ENCODE measurements at places on chromosomes 7 and 10. TPM values are rescaled to one million over a fixed set of nuclear protein-coding genes. Genes with fewer than 3 reads are reported as not detected.
A peak's percentile ranks its signal among the peaks of the same experiment; 100 is the strongest.

- no peak for DNase-seq
These were observed 261.0 kb downstream of the HDAC9 start for GRCh38 chr7:18756378-18757050.

DNA sequence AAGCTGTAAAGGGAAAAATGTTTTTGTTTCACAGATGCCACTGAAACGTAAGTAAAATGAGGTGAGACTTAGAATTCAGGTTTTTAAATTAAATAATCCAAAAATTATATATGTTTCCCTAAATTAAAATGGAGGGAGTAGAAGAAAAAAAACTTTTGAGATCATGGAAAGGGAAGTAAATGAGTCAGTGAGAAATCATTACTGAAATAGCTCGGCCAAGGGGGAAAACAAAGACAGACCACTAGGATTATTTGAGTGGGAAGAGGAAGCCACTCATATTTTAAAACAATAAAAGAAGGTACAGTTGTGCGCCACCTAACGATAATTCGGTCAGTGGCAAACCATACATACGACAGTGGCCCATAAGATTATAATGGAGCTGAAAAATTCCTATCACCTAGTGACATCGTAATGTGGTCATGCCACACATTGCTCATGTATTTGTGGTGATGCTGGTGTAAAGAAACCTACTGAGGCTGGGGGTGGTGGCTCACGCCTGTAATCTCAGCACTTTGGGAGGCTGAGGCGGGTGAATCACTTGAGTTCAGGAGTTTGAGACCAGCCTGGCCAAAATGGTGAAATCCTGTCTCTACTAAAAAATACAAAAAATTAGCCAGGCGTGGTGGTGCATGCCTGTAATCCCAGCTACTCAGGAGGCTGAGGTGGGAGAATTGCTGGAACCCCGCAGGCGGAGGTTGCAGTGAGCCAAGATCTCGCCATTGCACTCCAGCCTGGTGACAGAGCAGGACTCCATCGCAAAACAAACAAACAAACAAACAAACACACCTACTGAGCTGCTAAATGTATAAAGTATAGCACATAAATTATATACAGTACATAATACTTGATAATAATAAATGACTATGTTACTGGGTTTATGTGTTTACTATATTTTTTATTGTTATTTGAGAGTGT lies 64.7 kb downstream of the MKX start:
- DNase-seq = no peak

GRCh38 chr10:86046845-86047460 lies 319.6 kb downstream of the GRID1 start:
- DNase-seq = no peak

DNA sequence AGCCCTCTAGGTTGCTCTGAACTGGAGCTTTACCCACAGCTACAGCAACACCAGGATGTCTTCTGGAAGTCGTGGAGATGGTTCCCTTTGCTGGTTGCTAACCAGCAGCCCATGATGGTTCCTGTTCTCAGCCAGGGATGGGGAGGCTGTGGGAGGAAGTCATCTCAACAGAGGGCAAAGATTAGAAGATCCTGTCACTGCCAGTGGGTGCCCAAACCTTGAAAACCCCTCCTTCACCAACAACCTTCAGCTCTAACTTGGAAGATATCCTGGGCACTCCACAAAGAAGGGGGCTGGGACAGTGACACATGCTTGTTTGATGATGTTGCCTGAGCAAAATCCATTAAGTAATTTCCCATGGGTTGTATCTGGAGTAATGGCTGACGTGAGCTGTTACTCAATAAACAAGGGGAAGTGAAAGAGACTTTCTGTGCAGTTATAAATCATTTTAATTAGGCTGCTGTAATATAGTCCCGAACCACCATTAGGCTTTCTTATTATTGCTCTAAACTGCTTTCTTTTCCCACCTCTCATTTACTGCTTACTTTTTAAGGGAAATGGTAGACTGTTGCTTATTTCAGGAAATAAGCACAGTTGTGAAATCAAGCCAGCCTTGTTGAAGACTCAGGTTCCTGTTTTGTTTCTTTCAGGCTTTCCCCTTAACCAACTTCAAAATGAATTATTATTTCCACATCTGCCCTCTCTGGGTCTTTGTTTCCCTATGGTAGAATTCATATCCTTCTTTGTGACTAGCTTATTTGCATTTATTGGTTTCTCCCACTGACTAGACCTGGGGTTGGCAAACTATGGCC lies 124.8 kb downstream of the PPP1R17 start:
- no peak for DNase-seq

- DNase-seq = no peak
These were observed 928.0 kb upstream of the ZNF722 start for GRCh38 chr7:63070696-63071095.

- DNase-seq = no peak
These were observed 95.1 kb downstream of the NPY start for GRCh38 chr7:24378871-24379616.

- peak; percentile 27 for DNase-seq
These were observed 22.5 kb downstream of the CFAP43 start for GRCh38 chr10:104209575-104210198.

DNA sequence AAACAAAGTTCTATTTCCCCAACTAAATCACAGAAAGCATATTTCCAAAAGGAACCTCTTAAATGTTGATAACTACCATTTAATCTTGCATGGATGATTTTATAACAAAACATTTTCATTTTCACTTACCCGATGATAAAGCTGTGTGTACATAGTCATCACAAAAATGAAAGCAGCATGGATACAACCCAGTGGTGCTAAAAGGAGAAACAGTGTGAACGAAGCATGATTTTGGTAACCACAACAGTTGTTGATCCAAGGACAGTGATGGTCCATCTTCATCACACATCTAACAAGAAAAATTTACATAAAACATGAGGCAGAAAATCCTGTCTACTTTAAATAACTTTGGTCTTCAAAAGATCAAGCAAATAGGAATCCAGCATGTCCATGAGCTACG lies 4.7 kb downstream of the ZDHHC6 start:
- DNase-seq = no peak

DNA sequence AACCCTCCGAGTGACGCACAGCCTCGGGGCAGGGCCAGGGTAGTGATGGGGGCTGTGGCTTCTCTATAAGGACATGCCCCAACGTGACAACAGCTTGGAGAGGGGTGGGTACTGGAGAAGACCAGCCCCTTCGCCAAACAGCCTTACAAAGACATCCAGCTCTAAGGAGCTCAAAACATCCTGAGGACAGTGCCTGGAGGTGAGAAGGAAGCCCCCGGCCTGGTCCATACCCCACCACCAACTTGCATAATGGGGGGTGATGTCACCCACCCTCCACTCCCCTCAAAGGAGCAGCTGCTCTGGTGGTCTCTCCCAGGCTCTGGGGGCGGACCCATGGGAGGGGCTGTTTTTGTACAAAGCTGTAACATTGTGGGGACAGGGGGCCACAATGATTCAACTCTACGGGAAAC lies 15.1 kb downstream of the PRSS2 start:
- no peak for DNase-seq

- DNase-seq = no peak
These were observed 5.8 kb downstream of the PWWP2B start for GRCh38 chr10:132402781-132403241.

GRCh38 chr7:139366400-139366799 lies 6.7 kb downstream of the LUC7L2 start:
- DNase-seq = no peak

DNA sequence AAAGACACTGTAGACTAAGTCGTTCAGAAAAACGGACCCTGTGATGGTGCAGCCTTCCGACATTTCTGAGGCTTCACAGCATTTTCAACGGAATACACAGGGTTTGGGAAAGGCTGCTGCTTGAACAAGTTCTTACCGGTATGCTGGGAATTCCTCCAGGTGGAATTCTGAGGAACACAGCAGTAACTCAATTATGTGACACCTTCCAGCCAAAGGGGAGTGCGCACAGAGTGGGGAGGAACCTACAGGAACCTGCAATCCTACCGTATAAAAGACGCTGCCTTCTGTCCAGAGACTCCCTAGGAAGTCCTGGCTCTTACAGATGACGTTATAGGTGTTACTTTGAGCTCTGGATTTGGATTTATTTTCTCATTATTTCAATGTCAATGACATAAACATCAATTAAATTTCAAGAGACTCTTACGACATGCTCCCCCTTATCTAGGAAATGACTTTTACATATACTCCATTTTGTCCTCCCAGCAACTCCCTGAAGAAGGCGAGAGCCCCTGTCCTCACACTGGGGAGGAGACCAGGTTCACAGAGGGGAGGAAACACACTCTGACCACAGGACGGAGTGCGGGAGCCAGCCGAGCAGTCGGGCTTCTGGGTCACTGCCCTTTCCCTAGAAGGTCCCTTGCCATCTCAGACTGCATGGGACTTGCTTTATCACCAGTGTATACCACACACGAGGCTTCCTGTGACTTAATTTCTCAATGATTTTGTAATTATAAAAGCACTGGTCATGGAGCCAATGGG lies 27.9 kb downstream of the VIPR2 start:
- no peak for DNase-seq

DNA sequence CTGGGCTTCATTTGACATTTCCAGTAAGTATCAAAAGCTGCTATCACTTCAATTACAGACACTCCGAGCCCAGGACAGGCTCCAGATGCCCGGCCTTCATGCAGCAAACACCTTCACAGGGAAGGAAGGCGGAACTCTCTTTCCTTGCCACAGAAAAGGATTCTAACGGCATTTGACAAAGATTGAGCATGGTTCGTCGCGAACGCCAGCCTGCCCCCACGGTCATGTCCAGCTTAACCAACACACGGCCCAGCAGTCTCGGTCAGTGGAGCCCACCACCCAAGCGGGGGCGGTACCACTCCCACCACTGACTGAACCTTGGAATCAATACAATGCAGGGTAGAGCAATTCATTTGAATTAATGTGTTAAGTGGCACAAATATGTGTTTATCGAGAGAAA lies 607.2 kb downstream of the DNAJB6 start:
- no peak for DNase-seq

DNA sequence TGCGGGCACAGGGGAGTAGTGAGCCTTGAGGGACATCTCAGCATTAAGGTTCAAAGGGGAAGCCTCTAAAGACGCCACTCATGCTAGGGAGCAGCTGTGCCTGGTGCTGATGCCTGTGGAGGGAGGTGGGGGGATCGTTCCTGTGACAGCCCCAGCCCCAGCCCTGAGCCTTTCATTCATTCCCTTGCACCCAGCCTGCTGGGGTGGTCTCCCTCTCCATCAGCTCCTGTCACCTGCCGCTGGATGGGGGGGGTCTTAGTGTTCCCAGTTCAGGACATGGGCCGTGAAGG lies 11.6 kb downstream of the ZNF316 start:
- no peak for DNase-seq

DNA sequence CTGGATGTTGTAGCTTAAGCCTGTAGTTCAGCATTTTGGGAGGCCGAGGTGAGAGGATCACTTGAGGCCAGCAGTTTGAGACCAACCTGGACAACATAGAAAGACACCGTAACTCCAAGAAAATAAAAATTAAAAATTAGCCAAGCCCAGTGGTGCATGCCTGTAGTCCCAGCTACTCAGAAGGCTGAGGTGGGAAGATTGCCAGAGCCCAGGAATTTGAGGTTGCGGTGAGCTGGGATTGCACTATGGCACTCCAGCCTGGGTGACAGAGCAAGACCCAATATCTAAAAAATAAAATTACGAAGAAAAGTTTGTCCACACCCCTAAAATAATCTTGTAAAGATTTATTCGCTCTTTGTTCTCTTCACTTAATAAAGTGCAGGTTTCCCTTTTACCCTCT lies 951.0 kb downstream of the TYW1 start:
- no peak for DNase-seq

DNA sequence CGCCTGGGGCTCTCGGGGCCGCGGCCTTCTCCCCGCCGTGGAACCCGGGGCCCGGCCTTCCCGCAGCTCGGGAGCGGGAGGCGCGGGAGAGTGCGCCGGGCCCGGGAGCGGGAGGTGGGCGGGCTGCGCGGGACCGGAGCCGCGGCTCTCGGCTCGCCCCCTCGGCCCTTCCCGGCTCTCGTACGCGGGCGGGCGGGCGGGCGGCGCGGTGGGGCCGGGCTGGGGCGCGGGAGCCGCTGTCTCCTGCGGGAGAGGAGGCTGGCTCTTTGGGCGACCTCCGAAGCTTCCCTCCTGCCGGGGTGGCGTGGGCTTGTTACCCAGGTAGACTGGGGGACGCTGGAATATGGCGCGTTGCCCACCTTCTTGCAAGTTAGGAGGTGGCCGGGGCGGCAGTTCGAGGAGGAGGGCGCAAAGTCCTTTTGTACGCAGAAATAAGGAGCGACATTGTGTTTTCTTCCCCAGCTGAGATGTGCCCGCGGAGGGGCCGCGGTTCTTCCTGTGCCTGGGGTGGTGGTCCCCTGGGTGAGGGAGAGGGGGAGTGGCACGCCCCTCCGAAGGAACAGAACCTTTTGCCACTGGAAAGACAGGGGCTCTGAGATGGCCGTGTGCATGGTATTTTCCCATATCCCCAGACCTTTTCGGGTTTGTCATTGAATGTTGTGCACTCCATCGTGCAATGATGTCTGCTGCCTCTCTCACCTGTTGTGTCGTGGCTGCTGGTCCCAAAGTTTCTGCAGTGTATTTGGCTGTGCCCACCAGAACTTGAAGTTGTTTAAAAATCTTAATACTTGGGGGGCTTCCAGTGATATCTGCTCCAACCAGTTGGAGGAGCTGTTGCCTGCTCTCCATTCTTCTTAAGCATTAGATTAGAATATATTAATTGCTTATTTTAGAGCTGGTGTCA lies 844 bp downstream of the NRF1 start:
- DNase-seq = no peak

DNA sequence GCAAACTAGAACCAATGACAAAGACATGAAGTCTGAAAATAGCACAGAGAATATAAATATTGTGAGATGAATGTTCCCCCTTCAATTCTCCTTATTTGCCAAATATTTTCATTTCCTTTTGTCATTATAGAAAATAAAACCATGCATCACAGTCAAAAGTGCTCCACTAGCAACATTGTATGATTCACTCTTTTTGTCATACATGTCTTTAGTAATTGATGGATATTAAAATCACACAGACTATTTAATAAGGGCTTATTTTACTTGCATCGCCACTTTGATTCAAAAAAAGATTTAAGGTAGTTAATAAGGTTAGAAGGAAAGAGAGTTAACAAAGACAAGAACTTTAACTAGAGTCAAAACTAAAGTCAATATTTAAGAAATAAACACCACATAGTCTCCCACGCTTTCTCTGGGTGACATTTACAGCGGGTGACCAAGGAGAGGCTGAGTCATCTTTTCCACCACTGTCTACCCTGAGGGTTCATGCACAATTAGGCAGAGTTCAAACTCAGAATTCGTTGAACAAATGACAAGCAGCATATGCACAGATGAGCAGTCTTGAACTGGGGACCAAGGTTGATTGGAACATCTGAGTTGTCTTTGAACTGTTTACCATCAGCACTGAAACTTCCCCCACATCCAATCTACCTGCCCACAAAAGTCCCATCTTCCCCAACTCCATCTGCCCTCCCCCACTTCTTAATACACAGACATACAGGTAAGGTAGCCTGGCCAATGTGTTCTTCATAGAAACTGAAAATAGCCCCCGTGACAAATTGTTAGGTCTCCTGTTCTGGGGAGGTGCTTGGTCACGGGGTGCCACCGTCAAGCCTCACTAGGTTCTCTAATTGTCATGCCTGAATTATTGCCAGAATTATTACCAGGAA lies 42.5 kb downstream of the C7orf25 start:
- no peak for DNase-seq

Gene PCGF5
- polyA plus RNA-seq = 25.3 TPM

Gene SLC26A5
- 0.17 TPM for polyA plus RNA-seq

Gene TMEM229A
- polyA plus RNA-seq = 0.16 TPM

Gene AGMO
- polyA plus RNA-seq = 0.86 TPM

Gene MRPS16
- polyA plus RNA-seq = 76.1 TPM

Gene GRID2IP
- 0.69 TPM for polyA plus RNA-seq

Gene WBP1L
- polyA plus RNA-seq = 47.8 TPM

Gene TSPAN33
- 64.4 TPM for polyA plus RNA-seq

Gene HOXA9
- 92.9 TPM for polyA plus RNA-seq

Gene SPDYE9
- polyA plus RNA-seq = 0.18 TPM

Gene FAM237B
- polyA plus RNA-seq = 0.40 TPM
